ENCODE measurements at places on chromosomes 2 and 18.

- DNase-seq = no peak
Observed at GRCh38 chr2:47259829-47260228, 104.7 kb upstream of the STPG4 start.

GRCh38 chr18:33577685-33578517, at the start of gene ASXL3:
TSS of gene ASXL3 (plus strand) at chr18:33578219. CDS start at chr18:33578632, 413 bp downstream.
- DNase-seq = no peak

DNA sequence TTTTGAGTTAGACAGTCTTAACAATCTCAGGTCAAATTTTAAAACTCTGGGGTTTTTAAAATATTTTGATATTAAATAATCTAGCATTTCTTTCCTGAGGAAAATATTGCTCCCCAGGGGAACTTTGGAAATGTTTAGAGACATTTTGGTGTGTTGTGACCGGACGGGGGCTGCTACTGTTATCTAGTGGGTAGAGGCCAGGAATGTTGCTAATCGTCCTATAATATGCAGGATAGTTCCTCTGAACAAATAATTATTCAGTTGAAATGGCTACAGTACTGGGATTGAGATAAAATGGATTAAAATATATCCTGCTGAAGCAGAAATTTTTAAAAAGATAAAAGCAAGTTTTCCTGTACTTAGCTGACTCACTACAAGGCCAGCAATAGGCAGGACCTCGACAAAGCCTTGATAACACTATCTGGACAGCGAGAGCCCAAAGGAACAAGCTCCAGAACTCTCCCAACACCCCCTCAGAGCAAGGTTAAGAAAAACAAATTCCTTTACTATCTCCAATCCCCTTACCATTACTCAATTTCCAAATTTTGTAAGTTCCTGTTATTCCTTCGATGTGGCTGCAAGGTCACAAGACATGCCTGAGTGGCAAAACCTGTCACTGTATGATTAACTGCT, 1407.4 kb downstream of the SUCLG1 start:
- DNase-seq = no peak

DNA sequence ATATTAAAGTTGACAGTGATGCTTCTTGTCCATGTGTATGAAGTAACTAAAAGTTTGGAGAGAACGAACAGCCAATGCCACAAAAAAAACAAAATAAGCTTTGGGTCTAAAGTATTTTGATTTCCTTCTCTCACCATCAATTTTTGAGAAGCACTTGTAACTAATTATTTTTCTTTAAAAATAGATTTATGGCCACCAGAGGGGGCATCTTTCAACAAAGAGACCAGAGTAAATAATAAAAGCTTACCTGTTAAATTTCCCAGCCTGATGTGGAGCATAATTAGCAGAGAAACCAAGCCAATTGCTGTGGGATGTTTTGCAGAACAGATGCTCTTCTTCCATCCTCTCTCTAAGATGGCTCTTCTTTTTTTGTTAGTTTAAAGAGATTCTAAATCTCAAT, 29.0 kb downstream of the LINC00305 start:
- no peak for DNase-seq

DNA sequence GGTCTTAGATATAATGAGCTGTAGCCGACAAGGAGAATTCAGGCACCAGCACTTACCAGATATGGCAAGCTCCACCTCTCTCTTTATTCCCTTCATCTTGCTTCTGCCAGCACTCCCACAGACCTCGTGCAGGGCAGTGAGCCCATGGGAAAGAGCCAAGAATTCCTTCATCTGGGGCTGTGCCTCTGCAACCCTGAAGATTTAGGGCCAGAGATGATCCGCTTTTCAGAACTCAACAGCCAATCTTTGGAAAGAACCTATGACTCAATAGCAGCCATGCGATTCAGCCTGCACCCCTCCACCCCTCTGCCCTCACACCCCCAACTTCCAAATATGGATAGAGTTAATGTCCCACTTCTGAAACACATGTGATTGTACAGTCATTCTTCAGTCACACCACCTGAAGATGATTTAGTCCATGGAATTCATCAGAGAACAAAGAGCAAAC, 533.7 kb upstream of the TNP1 start:
- DNase-seq = no peak

DNA sequence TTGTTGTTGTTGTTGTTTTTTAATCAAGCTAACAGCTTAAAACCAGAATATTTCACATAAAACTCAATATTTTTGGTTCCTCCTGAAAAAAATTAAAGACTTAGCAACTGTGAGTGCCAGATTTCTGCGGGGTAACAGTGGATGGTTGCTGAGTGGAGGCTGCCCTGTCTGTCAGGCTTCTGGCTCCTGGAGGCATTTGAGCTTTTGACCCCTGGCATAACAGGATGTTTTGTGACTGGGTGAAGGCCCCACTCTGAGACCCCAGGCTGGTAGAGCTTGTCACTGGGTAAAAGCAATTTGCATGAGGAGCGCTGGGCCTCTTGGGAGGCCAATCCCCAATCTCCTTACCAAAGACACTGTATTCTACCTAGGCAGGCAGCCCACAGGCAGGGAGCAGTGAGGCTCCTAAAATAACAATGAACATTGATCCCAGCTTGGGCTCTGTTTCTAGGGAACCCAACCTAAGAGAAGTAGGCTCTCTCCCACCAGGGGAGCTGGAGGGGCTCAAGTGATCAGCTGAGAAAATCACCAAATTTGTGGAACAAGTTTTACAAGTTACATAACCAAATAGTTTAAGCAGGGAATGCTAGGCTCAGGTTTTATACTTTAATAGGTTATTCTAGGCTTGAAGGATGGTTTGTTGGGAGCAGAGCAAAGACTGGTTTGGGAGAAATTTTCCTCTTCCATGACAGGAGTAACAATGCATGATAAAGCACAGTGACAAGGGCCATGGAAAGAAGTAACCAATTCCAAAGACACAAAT, 5.9 kb upstream of the SPRED2 start:
- DNase-seq = no peak

DNA sequence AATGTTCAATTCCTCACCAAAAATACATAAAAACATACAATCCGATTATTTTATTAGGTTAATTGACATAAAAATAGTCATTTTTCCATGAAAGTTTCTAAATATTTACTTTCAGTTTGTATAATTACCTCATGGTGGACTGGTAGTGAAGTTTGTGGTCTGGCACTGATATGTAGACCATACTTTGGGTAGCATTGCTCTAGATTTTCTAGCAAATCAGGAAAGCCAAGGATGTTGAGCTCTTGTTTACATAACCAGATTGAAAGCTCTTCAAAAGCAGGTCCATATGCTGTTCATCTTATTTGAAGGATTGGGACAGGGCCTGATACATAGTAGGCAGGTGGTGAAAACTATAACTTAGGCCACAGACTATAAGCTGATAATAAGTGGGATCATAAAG, 61.8 kb downstream of the COMMD1 start:
- DNase-seq = no peak

DNA sequence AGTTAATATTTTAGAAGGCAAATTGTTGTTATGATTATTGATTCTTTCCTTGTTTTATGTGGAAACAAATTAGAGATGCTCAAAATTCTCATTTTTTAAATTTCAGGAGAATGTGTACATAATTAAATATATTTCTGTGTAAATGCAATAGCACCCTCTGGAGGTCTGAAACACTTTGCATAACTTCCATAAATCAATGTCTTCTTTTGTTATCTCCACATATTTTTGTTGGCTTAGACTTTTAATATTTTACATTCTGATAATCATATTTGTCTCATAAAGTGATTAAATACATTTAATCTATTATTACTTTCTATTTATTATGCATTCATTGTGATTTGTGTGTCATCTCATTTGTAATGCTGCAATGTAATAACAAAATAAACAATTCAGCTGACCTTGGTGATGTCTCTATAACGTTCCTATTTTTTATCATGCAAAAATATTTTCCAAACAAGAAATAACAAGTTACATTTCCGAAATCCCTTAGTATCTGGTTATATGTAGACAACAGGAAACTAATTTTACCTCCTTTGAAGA, 201.8 kb upstream of the GALNT5 start:
- no peak for DNase-seq

GRCh38 chr2:95695613-95696012, 103.8 kb downstream of the TRIM43 start:
- no peak for DNase-seq

GRCh38 chr2:100818003-100818605, 1.8 kb upstream of the NPAS2 start:
- no peak for DNase-seq

GRCh38 chr2:239948100-239948881, 76.9 kb downstream of the NDUFA10 start:
- no peak for DNase-seq

DNA sequence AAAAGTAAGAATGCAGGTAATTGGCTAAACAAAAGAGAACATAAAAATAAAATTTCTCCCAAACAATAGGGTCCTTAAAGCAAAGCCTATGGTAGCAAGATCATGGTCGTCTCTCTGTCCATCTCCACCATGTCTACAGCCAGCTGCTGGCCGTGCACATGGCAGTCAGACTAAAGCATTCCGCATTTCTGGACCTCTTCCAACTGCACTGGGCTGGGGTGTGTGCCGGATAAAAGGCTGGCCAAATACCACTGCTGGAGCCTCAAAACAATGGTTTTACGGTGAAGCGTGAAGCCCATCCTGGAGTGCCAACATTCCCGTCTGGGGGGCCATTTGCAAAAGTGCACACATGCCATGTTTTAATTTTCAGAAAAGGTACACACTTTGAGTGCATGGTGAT, 74.8 kb upstream of the PIEZO2 start:
- no peak for DNase-seq

DNA sequence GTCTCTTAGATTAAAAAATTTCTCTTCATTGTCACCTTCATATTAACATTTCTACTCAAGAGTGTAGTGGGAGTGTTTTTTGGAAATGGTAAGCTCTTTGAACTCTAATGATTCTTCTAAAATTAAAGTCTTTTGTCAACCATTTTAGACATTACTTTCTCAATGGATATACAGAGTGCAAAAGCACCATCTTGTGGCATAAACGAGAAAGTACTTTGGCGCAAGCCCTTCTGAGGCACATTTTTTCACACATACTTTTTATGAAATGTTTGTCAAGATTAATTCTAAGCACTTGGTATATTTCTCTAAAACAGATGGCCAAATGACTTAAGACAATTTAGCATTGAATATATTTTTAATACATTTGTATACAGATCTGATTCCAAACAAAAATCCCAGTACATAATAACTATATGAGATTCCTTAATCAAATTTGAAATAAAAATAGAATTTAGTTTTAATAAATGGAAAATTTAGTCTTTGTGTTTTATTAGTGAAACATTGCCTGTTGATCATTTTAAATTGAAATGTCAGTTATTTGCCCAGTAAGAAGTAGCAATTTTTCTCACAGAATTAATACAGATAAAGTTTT, 63.3 kb upstream of the GALNT5 start:
- peak; percentile 8 for DNase-seq

GRCh38 chr18:21805771-21806366, 65.3 kb downstream of the MIB1 start:
- DNase-seq = no peak

DNA sequence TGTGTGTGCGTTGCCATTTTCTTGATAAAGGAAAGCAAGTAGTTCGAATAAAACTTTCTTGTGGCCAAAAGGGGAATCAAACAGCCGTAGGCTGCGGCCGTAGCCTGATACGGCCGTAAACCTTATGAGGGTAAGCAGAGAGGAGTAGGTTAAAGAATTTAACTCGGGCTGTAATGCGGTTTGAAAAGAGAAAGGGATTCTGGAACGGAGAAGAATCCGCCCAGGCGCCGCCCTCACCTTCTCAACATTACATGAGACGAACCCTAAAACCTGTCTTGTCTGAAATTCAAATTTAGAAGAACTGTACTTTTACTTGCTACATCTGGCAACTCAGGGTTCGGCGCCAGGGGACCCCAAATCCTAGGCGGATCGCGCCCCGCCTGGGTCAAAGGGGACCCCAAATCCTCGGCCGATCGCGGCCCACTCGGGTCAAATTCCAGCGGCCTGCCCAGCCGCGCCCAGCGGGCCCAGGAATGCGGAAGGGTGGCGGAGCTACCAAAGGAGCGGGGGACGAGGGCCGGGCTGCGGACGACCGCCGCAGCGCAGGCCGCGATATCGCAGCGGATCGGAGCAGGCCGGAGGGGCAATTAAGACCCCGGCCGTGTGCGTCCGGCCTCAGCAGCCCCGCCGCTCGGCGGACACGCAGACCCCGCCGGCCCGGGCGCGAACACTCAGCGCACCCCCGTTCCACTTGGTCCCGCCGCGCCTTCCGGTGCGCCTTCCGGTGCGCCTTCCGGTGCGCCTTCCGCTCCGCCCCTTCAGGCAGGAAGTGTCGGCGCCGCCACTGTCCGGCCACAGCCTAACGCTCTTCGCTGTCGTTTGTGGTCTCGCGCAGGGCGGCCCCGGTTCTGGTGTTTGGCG, at the start of gene MYL12B:
Gene MYL12B, plus strand, starts transcription at position 761 of the 861 bp plus-strand sequence. CDS start 10,766 bp downstream, outside the sequence.
- peak; percentile 58 for DNase-seq

DNA sequence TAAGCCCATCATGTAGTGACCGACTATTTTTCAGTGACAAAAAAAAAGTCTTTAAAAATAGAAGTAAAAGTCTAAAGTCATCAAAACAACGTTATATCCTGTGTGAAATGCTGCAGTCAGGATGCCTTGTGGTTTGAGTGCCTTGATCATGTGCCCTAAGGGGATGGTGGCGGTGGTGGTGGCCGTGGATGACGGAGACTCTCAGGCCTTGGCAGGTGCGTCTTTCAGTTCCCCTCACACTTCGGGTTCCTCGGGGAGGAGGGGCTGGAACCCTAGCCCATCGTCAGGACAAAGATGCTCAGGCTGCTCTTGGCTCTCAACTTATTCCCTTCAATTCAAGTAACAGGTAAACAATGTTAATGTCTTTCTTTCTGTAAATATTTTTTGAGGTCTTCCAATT, at the start of gene CD28:
Gene CD28, plus strand, starts transcription at position 237 of the 400 bp plus-strand sequence. Its CDS starts 58 bp downstream, at position 295.
- DNase-seq = peak; percentile 75

- no peak for DNase-seq
Observed at GRCh38 chr2:146632707-146633106, 1212.1 kb upstream of the ACVR2A start.

- peak; percentile 26 for DNase-seq
Observed at GRCh38 chr2:32553829-32554432, 73.9 kb upstream of the TTC27 start.

GRCh38 chr18:669077-669476, 11.6 kb downstream of the TYMS start:
- DNase-seq = no peak

GRCh38 chr2:204510709-204511420, 34.4 kb upstream of the PARD3B start:
- no peak for DNase-seq

DNA sequence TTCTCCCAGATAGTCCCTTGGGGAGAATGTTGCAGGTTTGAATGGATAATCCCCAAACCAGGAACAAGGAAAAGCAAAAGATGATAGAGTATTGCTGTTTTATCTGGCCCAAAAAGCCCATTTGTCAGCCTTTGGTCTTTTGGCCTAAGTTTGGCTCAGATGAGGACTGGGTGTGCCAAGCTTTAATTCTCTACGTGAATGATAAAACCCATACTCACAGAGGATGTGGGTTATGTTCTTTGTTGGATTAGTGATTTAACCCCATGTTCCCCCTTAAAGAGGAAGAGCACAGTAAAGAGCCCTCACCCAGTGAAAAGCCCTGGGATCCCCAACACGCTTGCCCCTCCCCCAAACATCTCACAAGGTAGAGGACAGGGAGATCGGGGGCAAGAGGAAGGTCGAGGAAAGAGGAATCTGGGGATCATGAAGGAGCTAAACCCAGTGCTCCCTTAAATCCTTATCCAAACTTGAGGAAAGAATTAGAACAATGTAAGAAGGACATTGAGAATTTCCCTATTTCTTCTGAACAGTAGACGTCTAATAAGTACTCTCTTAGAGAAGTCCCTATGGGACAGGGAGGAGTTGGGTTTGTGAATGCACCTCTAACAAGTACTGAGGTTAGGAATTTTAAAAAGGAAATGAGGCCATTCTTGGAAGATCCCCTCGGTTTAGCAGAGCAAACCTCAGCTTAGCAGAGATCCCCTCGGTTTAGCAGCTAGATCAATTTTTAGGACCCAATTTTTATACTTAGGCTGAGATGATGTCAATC, 105.0 kb downstream of the HIBCH start:
- DNase-seq = no peak
